ENCODE measurements at places on chromosomes 7 and 10. TPM values are rescaled to one million over a fixed set of nuclear protein-coding genes. Genes with fewer than 3 reads are reported as not detected.

- DNase-seq, result no peak
Measured at GRCh38 chr7:128697302-128697905, 25.3 kb downstream of the GARIN1A start.

DNA sequence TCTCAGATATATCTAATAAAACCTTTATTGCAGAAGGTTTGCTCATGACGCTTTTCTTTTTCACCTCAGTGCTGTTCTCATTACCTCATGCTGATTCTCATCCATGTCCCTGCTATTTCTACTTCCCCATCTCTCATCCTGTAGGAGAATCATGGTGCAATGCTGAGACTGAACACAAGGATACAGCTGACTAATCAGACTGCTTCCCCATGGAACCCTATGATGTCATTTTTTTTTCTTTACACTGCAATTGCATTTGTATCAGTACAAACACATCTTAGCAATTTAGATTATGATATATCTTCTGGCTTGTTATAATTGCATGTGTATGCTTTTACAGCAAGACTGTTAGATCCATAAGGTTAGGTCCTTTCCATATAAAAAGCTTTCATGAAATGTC, 93.7 kb downstream of the SEMA3A start:
- no peak for DNase-seq

Gene CYP3A5
- 3.2 TPM for total RNA-seq

- peak; percentile 39 for DNase-seq
Measured at GRCh38 chr10:112360308-112361270, 13.3 kb upstream of the ACSL5 start.

GRCh38 chr10:73648975-73649829, 6.6 kb downstream of the SYNPO2L start:
- no peak for DNase-seq

DNA sequence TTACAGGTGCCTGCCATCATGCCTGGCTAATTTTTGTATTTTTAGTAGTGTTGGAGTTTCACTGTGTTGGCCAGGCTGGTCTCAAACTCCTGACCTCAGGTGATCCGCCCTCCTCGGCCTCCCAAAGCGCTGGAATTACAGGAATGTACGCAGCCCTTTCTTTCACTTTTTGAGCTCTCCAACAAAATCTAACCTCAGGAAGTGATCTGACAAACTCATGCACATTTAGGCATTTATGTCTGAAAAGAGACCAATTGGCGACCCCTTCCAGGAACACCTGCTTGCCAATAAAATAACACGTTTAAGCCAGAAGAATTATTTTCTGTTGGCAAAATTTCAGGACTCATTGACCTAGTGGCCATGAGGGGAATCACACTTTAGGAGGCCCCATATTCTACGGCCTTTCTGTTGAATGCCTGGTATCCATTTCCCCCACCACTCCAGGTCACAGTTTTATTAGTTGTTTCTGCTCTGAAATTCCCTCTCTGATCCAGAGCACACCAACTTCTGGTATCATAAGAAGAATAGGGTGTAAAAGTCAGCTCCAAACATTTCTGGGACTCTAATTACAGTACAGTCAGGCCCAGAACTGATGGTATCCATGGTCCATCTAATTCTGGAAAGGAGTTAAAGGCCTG, 65.8 kb upstream of the FRMD4A start:
- peak; percentile 38 for DNase-seq

Gene DDC
- not detected for total RNA-seq

DNA sequence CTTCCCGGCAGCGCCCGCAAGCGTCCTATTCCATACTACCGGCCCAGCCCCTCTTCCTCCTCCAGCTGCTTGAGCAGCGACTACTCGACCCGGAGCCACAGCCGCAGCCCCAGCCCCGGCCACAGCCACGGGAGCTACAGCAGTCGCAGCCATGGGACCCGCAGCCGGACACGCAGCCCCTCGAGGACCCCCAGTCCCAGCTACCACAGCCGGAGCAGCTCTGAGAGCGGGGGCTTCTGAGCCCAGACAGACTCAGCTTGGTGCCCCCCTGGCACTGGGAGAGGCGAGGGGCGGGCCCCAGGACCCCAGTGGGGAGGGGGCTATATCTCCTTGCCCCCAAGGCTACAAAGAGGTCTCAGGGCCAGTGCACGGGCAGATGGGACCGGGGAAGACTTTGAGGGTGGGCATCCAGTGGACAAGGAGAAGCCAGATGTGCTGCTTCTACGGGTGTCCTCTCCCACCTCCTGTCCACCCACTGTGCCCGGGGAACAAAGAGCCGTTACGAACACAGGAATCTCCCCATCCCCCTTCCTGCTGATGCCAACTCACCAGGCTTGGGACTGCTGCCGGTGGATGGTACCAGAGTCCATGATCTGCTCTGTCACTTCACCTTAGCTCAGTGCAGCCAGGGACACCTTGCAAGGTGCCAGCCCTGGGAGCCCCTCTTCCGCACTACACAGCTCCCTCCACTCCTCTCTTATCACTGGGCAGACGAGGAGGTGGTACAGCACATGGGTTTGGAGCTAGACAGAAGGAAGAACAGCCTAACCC, 16.7 kb upstream of the HSPB1 start:
- no peak for DNase-seq

Gene SORCS1
- not detected for total RNA-seq

- DNase-seq, result no peak
Measured at GRCh38 chr7:25968205-25968993, 183.6 kb upstream of the NFE2L3 start.

DNA sequence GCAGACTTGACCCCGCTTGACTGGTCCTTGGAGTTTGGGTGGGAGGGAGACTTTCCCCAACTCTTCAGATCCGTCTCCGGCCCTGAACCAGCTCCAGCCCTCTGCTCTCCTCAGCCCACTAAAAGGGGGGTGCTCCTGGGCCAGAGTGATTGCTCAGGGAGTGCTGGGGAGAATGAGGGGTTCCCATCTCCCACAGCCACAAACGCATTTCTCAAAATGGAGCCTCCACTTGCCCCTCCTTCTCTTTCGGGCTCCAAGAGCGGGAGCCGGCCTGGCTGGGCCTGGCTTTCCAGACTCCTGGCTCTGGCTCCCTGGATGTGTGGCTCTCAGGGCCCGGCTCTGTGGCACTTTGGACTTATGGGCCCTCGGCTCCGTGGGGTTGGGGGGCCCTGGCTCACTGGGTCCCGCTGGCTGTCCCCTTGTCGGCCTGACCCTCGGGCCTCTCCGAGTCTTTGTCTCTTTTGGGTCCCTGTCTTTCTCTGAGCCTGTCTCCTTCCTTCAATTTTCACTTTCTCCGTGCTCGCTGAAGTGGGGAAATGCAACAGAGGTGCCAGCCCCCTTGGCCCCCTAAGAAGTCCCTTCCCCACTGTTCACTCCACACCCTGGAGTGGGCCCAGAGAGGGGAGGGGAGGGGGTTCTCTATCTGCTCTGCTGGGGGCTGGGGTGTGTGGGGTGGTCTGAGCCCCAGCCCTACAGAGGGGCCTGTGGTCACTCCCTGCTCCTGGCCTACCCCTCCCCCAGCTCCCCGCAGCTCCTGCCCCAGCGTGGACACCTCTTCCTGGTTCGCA, 713 bp downstream of the LZTS2 start:
- no peak for DNase-seq

GRCh38 chr10:71696628-71697326, 22.8 kb downstream of the C10orf105 start:
- DNase-seq, result no peak

Gene UCMA
- not detected for total RNA-seq

DNA sequence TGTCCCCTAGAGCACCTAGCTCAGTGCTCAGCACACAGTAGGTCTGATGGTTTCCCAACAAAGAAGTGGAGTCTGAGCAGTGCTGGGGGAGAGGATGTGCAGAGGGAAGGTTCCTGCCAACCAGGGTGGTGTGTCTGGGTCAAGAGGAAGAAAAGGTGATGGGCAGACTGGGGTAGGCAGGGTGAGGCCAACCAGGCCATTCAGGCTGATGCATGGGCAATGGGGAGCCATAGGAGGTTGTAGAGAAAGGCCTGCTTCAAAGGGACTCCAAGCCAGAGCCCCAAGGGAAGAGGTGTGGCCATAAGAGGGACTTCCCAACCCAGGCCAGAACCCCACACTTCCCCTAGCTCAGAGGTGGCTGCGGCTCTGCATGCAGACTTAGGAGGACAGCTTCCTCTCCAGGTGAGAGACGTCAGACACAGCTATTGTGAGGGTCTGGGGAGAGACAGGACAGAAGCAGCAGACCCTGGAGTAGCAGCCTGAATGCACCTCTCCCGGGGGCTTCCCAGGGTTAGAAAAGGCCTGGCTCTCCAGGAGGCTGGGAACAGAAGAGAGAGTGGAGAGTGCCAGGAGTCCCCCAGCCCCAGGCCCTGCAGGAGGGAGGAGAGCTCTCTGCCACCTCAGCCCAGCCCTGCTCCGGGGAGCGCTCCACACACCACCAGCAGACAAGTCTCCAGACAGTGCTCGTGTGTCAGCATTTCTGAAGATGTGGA, 87.4 kb upstream of the ZMIZ1 start:
- DNase-seq, result no peak

Gene GNA12
- total RNA-seq, result 51.7 TPM

DNA sequence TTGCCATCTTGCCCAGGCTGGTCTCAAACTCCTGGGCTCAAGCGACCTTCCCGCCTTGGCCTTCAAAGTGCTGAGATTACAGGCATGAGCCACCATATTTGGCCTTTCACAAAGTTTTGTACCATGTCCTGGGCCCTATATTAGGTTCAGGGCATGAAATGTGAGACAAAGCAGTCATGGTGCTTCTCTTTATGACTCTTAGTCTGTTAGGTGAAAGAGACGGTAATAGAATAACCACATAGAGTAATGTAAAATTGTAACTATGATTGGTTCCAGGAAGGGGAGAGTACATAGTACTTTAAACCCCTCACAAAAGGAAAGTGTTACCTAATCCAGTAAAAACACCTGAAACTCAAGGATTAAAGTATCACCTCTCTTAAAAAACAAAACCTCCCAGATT, 144.7 kb downstream of the SPAG6 start:
- DNase-seq, result no peak

GRCh38 chr10:69846293-69846921, 44.7 kb downstream of the COL13A1 start:
- DNase-seq, result no peak

GRCh38 chr7:19062216-19062615, 55.2 kb downstream of the TWIST1 start:
- DNase-seq, result no peak

- no peak for DNase-seq
Measured at GRCh38 chr7:157832006-157832405, 495.2 kb downstream of the DNAJB6 start.

Gene LRRD1
- total RNA-seq, result not detected

- DNase-seq, result peak; percentile 83
Measured at GRCh38 chr7:121084748-121085336, 96.3 kb downstream of the CPED1 start.

DNA sequence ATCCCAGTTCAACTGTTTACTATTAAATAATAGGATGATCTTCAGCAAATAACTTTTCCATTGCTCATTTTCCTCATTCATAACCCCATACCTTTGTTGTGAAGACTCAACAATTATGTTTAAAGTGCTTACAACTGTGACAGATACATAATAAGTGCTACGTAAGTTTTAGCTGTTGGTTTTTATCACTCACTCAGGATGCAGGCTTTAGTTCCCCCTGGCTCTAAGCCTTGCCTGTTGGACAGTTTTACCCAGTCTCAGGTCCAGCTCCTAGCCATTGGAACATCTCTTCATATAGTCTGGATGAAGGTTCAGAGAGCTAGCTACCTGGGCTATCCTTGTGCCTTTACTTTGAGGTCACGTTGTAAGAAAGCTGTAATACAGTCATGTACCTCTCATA, 353.2 kb downstream of the CRPPA start:
- no peak for DNase-seq

Gene CNNM2
- 7.4 TPM for total RNA-seq

Gene TMEM273
- 2.2 TPM for total RNA-seq

Gene TWIST1
- 1.0 TPM for total RNA-seq

Gene HTRA1
- total RNA-seq, result 14.9 TPM

GRCh38 chr7:50533866-50534265, 31.3 kb downstream of the DDC start:
- no peak for DNase-seq

- DNase-seq, result no peak
Measured at GRCh38 chr7:13731643-13732042, 257.8 kb downstream of the ETV1 start.

DNA sequence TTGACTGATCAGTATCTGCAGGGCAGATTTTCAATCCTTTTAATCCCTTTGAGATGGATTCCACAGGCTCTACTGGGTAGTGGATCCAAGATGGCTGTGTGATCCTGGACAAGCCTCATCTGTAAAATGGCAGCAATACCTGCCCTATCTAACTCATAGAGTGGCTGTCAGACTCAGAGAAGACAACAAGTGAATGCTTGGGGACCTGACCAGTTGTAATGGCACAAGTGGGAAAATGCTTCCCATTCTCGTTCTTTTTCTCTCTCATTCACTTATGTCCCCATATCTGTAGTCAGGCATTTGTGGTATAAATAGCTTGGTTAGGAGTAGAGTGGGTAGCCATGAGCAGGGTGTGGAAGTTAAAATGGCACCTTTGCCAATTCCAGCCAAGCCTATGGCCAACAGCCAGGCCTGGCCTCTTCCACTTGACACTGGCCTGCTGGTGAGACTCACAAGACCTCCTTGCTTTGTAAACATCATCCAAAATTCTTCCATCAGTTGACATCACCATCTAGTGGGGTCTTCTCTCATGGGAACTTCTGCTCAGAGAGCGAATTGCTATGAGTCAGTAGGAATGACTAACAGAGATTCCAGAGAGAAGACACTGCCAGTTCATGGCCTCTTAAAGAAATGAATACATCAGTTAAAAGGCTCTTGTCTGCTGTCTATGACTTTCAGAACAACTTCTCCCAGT, 150.1 kb downstream of the PLPP4 start:
- no peak for DNase-seq

Gene CFAP70
- total RNA-seq, result 3.1 TPM

DNA sequence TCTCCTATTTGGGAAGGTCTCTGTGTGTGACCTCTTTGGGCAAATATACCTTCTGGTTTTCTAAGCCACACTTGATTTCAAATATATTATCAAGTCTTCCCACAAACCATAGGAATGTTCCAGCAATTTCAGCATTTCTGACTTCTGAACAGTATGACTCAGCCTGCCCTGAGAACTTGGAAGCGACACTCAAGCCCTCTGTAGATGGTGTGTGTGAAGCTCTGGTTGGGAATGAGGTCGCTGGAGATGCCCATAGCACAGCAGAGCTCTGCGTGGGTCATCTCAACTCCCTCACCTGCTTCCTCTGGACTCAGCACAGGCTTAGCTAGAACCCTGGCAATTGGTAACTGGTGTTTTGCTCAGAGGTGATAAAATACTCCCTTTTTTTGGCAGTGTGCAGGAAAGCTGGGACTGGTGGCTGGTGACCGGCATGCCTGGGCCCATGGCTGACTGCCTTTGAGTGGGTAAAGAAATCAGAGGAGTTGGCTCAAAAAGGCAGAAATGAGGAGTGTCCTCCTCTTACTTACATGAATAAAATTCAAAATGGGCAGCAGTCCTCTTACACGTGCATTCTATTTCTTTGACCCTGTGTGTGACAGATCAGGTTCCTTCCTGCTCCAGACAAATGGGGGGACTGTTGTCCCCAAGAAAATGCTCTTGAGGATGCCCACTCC, 87.5 kb upstream of the NRP1 start:
- peak; percentile 11 for DNase-seq

Gene PDGFA
- 23.6 TPM for total RNA-seq

Measured in PC-9 (cell line).